ENCODE measurements at places on chromosomes 6 and 20.

DNA sequence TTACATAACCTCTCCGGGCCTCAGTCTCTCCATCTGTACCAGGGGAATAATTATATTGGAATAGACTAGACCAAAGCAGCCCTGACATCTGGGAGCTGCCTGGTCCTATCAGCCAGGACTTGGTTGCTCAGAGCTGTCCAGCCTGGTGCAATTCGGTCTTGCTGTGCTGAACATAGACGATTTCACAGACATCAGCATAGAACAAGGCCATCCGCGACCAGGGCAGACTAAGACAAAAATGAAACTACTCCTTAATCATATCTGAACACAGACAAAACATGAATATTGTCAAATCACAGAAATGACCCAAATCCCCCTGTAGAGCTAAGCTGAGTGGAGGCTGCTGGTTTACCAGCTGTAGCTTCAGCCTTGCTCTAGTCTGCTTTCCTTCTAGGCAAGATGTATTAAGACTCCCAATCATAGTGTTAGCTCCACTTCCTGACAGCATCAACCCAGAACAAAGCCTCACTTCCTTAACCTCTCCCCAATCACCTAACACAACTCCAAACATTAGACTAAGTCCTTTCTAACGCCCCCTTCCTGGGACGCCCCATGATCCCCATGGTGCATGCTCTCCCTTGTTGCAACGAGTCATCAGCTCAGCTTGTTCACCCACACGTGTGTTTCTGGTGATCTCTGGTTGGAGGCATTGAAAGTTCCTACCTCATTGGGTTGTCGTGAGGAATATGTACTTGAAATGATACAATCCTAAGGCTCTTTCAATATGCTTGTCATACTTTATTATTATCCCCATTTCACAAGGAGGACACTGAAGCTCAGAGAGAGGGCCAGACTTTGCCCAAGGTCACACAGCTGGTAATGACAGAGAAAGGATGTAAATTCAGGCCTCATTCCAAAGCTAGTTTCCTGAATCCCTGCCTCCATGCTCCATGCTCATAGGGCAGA lies 3.5 kb upstream of the MAPK13 start:
- DNase-seq = no peak

GRCh38 chr6:145148776-145149175 lies 586.5 kb downstream of the EPM2A start:
- DNase-seq = no peak

DNA sequence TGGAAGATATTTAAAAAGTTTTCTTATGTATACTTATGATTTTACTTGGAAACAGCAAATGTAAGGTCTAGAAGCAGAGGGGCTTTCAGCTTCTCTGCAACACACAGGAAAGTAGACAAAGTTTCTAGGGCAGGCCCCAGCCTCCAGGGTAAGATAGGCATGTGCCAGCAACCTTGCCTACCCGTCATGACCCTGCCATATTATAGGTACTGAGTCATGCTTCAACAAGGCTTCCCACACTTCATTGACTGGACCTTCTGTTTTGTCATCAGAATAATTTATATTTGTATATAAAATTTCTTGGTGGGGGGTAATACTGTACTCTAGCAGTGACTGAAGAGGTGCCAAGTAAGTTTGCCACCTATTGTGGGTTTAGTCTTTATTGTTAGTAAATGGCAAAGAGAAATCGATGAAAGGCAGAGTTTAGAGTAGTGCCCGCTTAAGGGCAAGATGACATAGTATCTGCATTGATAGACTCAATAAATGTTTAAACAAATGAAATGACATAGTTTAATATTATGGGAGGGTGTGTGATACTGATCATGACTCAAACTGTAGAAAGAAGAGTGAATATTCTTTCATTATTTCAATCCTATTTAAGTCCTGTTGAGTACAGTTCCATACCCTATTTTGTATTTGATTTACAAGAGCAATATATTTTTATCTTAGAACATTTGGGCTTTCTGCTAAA lies 95.6 kb downstream of the JARID2 start:
- DNase-seq = no peak

GRCh38 chr6:167826896-167827582 lies at the start of gene AFDN:
AFDN (plus strand) TSS chr6:167826911; CDS start chr6:167827133, 222 bp downstream.
- DNase-seq = no peak

DNA sequence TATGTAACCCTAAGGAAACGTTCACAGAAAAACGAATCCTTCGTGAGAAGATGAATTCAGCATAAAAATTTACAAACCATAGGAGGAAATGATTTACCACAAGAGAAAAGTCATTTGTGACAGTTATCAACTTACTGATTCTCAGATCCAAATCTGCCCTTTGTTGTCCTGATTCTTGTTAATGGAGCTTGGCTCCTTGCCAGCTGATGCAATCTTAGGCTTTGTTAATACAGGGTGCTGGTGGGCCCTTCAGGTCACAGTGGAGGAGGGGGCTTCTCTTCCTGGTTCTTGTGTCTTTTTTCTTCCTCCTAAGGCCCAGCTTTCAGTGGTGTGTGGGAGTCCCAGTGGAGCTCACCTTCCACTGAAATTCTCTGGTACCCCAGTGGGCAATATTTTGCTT lies 108.4 kb upstream of the MAP3K7 start:
- no peak for DNase-seq

- DNase-seq = no peak
Observed at GRCh38 chr6:133358574-133359150, 117.5 kb downstream of the EYA4 start.

DNA sequence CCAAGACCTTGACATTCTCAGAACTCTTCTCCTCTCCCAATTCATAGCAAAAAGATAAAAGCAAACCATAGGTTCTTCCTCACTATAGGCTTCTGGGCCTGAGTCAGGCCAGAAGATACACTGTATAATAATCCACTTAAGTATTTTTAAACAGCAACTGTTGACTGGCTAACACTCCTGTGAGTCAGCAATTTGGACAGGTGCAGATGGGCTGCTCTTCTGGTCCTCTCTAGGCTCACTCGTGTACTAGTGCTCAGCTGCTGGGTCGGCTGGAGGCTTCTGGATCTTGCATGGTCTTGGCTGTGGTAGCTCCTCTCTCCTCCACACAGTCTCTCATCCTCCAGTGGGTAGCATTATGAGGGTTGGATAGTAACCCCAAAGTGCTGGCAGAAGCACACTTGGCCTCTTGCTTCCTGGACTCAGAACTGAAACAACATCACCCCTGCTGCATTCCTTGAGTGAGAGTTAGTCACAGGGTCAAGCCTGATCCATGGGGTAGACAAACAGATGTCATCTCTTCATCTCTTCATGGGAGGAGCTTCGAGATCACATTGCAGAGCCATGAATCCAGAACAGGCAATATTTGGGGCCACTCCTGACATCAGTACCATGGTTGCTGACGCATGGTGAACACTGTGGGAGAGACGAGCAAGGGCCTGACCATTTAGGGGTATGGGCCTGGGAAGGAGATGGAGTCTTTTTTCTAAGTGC lies 86.9 kb downstream of the C6orf118 start:
- no peak for DNase-seq

- DNase-seq = no peak
Observed at GRCh38 chr6:33809594-33809993, 5.8 kb upstream of the MLN start.

DNA sequence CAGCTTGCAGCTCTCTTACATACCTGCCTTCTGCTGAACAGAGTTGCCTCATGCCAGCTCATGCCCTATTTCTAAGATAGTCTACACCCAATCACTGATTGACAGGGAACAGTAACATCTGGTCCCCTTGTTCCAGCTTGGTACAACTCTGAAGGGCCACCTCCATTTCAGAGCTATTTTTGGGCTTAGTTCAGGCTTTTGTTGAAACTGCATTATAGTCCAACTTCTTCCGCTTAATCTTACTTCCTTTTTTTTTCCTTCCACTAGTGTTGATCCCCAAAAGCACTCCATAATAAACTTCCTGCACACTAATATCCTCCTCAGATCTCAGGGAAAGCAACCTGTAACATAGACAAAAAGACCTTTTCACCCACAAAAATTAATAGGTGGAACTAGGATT lies 65.7 kb upstream of the TNFRSF21 start:
- DNase-seq = no peak

GRCh38 chr20:41228858-41229257 lies 88.7 kb downstream of the ZHX3 start:
- no peak for DNase-seq

DNA sequence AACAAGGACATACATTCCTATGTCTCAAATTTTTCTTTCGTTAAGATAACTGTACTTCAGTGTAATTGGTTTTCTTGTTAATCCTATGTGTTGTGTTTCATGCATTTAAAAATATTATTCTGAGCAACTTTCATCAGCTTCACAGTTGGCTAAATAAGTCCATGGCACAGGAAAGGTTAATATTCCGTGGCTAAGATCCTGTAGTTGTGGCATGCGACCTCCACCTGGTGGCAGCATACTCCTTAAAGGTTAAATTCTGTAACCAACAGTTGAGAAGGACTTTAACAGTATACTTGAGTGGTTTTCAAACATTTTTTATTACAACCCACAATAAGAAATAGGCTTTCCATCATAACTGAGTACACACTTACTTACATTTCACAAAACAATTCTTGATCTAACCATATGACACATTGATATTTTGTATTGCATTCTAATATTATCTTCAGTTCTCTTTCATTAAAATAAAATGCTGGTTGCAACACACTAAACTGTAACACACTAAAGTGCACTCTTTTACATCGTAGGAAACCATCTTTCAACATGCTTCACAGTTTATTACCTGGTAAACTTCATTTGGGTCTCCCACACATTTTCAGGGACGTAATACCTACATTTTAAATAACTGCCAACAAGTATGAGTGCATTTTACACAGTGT lies 118.3 kb downstream of the SLX4IP start:
- DNase-seq = no peak

DNA sequence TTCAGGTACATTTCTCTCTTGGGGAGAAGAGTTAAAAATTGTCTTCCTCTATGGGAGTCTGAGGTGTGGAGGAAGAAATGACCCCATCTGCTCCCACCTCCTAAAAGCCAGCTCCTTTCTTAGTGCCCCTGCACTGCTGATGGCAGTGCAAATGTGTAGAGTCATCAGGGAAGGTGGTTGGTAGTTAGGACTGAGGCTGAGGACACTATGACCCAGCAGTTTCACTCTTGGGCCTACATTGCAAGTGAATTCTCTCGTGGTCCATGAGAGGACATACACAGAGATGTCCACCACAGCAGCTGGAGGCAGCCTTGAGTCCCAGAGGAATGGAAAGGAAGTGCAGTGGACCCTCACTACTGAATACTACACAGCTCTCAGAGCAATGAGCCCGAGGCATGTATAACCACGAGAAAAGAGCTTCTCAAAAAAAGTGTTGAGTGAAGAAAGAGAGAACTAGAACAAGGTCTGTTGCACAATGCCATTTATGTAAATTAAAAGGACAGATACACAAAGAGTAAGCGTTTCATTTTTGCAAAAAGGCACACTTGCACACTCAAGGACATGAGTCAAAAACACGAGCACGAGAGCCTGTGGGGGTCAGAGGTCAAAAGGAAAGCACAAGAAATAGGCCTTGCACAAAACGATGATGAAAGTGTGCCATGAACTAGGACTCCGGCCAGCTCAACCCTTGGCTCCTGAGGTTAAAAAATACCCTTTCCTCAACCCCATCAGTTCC lies 308.2 kb upstream of the PRND start:
- DNase-seq = no peak

DNA sequence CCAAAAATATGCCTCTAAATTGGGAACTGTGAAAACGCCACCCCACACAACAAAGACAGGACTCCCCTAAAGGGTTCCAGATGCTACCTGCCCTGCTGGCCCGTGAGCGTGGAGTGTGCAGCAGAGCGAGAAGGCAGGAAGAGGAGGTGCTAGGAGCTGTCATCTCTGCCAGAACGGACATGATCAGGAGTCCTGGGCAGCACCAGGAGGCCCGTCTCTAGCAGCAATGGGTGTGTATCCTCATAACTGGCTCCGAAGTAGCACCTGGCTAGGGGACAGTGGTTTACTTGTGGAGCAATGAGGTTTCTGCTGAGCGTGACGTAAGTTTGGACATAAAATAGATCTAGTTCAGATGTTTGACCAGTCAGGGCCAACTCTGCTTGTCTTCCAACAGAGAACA lies 226.0 kb downstream of the CDH4 start:
- no peak for DNase-seq

DNA sequence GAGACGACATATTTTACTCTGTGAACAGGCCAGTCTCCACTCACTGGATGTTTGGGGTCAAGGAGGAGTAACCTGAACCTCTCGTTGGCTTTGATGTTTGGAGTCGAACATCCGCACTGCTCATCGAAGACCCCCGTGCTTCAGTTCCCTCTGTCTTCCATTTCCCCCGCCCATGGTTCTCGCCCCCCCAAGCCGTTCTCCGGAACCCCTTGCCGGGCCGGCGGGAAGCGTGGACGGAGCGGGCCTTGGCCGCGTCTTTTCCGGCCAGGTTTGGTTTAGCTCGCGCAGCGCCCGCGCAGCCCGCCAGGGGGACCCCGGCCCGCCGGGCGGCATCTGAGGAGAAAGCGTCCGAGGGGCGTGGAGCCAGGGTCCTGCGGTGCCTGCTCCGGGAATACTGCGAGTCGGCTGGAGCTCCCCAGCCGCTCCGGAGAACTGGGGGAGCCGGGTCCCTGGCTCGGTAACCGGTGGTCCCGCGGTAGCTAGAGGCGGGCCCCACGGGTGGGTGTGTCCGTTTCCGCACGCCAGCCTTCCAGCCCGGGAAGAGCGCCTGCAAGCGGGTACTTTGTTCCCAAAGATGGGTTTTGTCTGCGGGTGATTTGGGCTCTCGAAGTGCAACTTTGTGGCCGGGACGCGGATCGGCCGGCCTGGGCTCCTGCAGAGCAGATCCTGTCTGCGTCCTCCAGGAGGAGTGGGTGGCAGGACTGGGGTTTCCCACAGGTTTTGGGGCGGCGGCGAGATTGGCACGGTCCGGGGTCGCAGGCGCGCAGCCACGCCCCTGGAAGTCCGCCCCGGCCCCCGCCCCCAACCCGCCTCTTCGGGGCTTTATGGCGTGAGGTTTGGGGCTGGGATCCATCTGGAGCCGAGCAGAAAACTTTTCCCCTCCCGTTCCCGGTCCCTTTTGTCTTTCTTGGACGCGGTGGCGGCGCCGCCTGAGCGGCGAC lies at the start of gene TMEM200A:
TSS of gene TMEM200A (plus strand) at position 852 of the 941 bp plus-strand sequence. CDS start 74,406 bp downstream, outside the sequence.
- DNase-seq = no peak

GRCh38 chr6:167907837-167908681 lies 81.3 kb downstream of the AFDN start:
- no peak for DNase-seq

GRCh38 chr6:106475284-106475683 lies 114.8 kb downstream of the CRYBG1 start:
- no peak for DNase-seq

DNA sequence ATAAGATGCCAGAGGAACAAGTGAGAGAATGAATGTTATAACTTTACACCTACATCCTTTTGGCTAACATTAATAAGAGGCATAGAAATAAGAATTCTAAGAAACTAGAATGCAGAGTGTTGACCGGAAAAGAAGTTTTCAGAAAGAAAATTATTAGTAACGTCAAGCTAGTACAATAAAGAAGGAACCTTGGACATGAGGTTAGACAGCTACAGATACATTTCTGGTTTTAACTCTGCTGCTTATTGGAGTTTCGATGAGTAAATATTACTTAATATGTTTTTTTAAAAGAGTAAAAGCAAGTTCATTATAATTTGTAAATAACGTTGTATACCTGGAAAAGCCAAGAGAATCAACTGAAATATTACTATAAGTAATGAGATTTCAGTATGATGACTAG lies 22.7 kb downstream of the TAB2 start:
- no peak for DNase-seq

- no peak for DNase-seq
Observed at GRCh38 chr20:55714736-55715135, 290.6 kb downstream of the CBLN4 start.
